ENCODE measurements at places on chromosomes 13 and 19. TPM values are rescaled to one million over a fixed set of nuclear protein-coding genes. Genes with fewer than 3 reads are reported as not detected.

DNA sequence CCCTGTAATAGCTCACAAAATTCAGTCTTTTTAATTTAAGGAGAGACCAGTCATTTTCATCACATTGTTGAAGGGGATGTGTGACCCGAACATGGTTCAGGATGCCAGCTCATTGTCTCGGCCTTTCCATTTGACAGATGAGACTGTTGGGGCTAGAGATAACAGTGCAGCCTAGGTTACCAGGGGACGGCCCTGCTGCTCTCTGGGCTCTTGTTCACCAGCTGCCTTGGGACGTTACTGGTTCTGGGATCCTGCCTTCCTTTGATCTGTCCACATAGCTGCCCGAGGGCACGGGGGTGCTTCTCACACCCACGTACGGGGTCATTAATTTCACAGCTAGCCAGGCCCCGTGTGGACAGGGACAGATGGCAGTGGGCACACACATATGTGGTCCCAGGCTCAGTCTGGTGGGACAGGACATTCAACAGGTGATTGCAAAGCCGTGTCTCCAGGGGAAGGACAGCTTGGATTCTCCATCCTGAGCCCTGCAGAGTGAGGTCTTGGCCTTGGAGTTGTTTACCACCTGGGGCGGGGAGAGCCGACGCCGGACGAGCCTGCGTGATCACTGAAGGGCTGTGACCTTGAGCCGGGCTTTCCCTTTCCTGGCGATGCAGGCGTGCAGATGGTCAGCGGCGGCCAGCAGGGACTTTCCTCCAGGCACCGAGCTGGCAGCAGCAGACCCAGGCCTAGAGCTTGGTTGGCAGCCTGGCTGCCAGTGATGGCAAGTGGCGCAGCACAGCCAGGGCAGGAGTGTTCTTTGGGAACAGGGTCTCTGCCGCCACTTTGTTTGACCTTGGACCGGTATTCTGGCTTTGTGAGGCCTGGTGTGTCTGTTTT is 26.7 kb upstream of the NPAS1 start:
- H3K4me3 ChIP-seq, result no peak overlapping the region
- H3K27ac ChIP-seq, result no peak overlapping the region
- peaks cover 17% of the 10 kb centered on the region for H3K4me1 ChIP-seq
- DNase-seq, result peak; percentile 10
- no peaks in the 10 kb centered on the region for H3K27me3 ChIP-seq

GRCh38 chr19:45045671-45046353 is 7.0 kb downstream of the CLASRP start:
- H3K27me3 ChIP-seq, result no peaks in the 10 kb centered on the region
- DNase-seq, result peak; percentile 86
- H3K27ac ChIP-seq, result peak overlapping the region; percentile 72
- peaks cover 55% of the 10 kb centered on the region for H3K4me1 ChIP-seq

- H3K4me3 ChIP-seq, result no peak overlapping the region
- peaks cover 49% of the 10 kb centered on the region for H3K4me1 ChIP-seq
- no peaks in the 10 kb centered on the region for H3K36me3 ChIP-seq
Observed at GRCh38 chr13:28147495-28147894, 9.2 kb downstream of the PAN3 start.

DNA sequence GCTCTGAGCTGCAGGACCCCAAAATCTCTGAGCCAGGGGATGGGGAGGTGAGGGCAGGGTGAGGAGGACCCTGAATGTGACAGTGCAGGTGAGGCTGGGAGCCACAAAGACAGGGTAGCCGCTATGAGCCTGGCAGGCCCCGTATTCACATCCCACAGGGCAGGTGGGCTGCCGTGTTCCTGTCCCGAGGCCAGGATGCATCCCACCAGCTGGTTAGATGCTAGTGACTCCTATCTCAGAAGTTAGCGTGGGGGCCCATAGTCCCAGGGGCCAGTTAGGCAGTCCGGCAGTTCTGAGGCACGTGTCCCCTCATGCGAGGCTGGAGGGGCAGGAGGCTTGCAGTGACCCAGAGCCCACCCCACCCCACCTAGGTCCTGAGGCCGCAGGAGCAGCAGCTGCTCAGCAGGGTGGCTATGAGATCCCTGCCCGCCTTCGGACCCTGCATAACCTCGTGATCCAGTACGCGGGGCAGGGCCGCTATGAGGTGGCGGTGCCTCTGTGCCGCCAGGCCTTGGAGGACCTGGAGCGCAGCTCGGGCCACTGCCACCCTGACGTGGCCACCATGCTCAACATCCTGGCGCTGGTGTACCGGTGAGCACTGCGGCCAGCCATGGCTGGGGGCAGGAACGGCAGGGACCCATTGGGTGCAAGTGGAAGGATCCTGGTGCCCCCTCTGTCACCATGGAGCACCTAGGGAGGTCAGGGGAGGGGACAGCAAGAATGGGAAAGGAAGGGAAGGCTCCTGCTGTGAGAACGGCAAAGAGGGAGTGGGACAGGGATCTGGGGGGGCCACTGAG is 7.2 kb downstream of the KLC3 start:
- no peaks in the 10 kb centered on the region for H3K4me1 ChIP-seq
- H3K27me3 ChIP-seq, result no peaks in the 10 kb centered on the region
- peak; percentile 5 for DNase-seq
- no peak overlapping the region for H3K27ac ChIP-seq
- peaks cover 29% of the 10 kb centered on the region for H3K36me3 ChIP-seq

- no peak for DNase-seq
- peaks cover under 1% of the 10 kb centered on the region for H3K27me3 ChIP-seq
- H3K4me1 ChIP-seq, result peaks cover 32% of the 10 kb centered on the region
- H3K36me3 ChIP-seq, result peaks cover 23% of the 10 kb centered on the region
- H3K27ac ChIP-seq, result peak overlapping the region; percentile 95
Observed at GRCh38 chr19:55339889-55340783, 460 bp downstream of the KMT5C start.

Gene CEACAM20
- total RNA-seq, result 0.55 TPM

Gene COL5A3
- total RNA-seq, result 25.5 TPM

- no peak for DNase-seq
- no peak overlapping the region for H3K27ac ChIP-seq
- no peaks in the 10 kb centered on the region for H3K4me1 ChIP-seq
Observed at GRCh38 chr13:78841358-78841963, 182.5 kb upstream of the OBI1 start.

Gene CEACAM1
- 8.7 TPM for total RNA-seq

Gene TMEM255B
- total RNA-seq, result 1.3 TPM

Gene FGF21
- total RNA-seq, result not detected

- H3K27me3 ChIP-seq, result no peaks in the 10 kb centered on the region
- H3K27ac ChIP-seq, result no peak overlapping the region
- no peaks in the 10 kb centered on the region for H3K4me1 ChIP-seq
- H3K4me3 ChIP-seq, result no peak overlapping the region
- peak; percentile 30 for DNase-seq
Observed at GRCh38 chr19:7970716-7971448, 27.4 kb upstream of the TIMM44 start.

Gene GJB2
- total RNA-seq, result 1.2 TPM

- no peaks in the 10 kb centered on the region for H3K27me3 ChIP-seq
- no peak overlapping the region for H3K27ac ChIP-seq
- H3K36me3 ChIP-seq, result peaks cover 69% of the 10 kb centered on the region
- DNase-seq, result peak; percentile 55
Observed at GRCh38 chr13:110447058-110447511, 114.4 kb downstream of the RAB20 start.

Measured in stomach (tissue), 19 donors.